ENCODE measurements at places on chromosomes 12 and 14.

- DNase-seq, result no peak
These were observed 8.5 kb upstream of the SVOP start for GRCh38 chr12:109029411-109029810.

DNA sequence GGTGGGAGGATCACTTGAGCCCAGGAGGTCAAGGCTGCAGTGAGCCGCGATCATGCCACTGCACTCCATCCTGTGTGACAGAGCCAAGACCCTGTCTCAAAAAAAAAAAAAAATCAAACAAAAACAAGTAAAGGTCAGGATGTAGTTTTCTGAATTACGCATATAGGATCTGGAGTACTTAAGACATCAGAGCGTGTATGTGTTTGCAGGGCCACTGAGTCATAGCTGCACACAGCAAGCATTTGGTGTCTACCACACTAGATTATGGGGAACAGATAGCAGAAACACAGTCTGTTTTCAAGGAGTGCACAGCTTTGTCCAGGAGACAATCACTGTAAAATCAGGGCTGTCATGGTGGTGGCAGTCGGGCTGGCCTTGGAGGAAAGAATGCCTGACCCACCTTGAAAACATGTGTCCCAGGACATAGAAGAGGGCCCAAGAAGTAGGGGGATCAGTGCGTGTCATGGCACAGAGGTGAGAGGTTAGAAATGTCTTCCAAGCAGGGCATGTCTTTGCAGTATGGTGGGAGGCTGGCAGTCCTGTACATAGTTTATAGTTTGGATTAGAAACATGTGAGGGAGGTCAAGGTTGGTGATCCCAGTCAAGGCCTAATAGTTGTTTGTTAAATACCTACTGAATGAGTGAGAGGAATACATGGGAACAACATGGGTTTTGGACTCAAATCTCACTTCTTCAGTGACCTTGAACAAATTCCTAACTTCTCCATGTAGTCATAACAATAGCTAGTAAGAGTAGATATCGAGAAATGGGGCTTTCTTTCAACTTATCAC lies 23.6 kb upstream of the C12orf71 start:
- no peak for DNase-seq

- no peak for DNase-seq
These were observed 116.4 kb downstream of the NTN4 start for GRCh38 chr12:95674163-95674562.

DNA sequence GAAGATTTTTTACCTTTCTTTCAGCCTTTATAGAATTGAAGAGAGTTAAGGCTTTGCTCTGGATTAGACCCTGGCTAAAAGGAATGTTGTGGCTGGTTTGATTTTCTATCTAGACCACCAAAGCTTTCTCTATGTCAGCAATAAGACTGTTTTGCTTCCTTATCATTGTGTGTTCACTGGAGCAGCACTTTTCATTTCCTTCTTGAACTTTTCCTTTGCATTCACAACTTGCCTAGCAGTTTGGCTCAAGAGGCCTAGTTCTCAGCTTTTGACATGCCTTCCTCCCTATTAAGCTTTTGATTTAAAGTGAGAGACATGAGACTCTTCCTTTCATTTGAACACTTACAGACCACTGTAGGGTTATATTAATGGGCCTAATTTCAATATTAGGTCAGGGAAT lies 64.1 kb upstream of the USP15 start:
- no peak for DNase-seq

- no peak for DNase-seq
These were observed 1351.7 kb upstream of the TMEM132C start for GRCh38 chr12:126915309-126915708.

DNA sequence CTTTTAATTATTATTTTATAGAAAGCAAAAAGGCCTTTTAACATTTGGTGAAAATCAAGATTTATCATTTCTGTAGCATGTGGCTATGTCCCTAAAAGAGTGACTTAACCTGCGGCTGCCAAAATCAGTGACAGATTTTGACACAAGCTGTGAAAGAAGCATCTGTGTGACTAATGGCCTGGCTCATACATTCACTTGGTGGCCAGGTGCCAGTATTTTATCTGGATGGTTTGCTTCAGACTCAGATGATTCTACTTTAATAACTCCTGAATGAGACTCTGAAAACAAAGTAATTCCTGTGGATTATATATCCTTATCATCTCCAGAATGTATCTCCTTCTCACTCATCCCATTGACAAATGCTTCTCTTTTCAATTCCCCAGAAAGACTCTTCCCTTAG lies 103.0 kb downstream of the FSCB start:
- DNase-seq, result no peak

DNA sequence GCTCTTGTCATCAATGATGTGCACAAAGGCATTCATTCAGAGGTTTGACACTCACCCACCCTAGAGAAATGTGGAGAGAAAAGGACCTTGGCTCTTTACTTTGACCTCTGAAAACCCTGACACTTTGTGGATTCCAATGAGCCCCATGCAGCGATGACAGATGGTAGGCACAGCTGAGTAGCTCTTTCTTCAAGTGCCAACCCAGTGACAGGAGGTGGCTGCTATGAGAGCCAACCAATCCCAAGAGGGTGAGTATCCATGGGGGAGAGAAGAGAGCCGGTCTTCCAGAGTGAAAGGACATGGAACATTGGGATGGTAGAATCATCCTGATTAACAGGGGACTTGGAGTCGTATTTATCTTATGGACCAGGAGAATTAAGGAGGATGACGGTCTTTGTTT lies 17.8 kb downstream of the SLC8A3 start:
- no peak for DNase-seq

- no peak for DNase-seq
These were observed 42.5 kb downstream of the LRP6 start for GRCh38 chr12:12224240-12224940.

- DNase-seq, result no peak
These were observed 14.4 kb downstream of the EPS8 start for GRCh38 chr12:15774819-15775218.

DNA sequence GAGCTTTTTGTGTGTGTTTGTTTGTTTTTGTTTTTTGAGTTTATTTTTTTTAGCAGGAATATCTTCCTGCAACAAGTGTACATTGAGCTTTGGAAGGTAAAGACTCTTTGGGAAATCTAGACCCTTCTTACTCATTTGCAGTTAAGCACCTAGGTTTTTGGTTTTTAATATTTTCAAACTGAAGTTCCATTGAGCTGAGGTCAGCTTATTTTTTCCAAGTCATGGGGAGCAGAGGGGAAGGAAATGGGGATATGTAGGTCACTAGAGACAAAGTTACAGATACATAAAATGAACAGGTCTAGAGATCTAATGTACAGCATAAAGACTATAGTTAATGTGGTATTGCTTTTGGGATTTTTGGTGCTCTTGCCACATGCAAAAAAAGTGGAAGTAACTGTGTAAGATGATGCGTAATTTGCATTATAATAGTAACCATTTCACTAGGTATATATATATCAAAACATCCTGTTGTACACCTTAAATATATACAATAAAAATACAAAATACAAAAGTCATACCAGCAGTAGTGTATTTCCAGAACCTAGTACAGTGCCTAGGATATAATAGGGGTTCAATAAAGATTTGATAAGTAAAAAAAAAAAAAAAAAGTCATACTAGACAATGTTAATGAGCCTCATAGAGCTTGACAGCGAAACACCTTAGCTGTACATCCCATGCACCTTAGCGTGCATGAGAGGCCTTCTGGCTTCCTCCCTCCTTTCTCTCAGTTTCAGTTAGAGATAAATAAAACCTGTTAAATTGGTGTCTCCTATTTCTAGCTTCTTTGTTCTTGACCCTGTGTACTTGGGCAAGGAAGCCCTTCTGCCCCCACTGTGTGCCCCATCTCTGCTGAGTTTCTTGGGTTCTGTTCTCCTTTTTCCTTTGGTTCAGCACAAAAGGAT lies 22.7 kb downstream of the CGRRF1 start:
- no peak for DNase-seq

DNA sequence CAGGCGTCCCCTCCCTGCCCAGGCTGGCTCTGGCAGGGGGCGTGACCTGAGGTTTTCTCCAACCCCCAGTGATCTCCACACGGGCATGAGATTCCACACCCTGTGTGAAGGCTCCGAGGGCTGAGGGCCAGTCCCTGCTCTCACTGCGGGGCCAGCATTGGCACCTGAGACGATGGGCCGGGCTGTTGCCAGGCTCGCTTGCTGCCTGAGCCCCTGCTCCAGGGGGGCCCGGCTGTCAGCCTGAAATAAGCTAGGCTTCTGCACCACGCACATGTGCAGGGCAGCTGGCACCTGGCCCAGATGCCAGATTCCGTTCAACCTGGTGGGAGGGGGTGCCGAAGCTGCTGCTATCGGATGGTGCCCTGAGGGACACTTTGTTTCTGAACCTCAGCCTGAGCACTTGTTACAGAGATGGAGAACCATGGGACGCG lies 196.5 kb upstream of the PRMT8 start:
- DNase-seq, result no peak

DNA sequence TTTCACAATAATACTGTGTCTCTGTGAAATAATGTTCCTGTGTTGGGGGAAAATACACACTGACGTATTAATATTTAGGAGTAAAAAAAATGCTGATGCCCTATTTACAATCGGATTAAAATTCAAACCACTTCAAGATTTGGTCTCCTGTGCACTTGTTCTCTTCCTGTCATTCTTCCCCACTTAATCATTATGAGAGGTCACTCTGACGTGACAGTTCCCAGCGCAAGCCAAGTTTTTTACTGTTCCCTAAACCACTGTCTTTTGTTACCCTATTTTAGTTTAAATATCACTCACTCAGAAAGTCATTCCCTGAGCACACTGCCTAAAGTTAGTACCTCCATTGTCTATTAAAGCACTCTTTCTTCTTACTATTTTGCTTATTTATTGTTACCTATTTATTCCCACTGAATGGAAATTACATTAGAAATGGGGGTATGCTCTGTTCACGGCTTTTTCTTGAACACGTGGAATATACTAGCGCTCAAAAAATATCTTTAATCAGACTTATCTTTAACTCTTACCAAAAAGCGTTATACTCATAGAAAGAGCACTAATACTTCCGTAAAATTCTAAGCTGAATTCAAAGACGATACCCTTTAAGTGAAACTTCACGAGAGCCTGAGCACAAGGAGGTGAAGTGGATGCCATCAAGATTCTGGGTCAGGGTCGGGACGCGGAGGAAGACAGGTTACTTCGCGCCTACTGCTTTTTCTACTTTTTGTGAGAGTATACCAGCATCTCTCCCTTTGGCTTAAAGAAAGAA lies 670 bp upstream of the PSMA3 start:
- no peak for DNase-seq

DNA sequence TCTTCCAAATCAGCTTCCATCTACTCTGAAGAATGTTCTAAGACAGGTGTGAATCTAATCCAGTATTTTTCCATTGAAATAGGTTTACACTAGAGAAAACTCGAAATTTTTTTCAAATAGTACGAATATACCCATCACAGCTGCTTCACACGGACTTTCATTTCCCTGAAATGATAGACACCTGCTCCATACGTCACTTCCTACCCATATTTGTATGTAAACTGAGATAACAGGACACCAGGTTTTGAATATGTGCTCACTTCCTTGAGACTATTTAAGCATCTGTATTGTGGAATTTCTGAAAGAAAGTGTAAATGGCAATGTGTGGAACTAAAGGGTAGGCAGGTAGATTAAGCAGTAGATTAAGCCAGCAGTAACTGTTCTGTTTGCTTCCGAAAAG lies 13.4 kb upstream of the ITPR2 start:
- DNase-seq, result no peak

DNA sequence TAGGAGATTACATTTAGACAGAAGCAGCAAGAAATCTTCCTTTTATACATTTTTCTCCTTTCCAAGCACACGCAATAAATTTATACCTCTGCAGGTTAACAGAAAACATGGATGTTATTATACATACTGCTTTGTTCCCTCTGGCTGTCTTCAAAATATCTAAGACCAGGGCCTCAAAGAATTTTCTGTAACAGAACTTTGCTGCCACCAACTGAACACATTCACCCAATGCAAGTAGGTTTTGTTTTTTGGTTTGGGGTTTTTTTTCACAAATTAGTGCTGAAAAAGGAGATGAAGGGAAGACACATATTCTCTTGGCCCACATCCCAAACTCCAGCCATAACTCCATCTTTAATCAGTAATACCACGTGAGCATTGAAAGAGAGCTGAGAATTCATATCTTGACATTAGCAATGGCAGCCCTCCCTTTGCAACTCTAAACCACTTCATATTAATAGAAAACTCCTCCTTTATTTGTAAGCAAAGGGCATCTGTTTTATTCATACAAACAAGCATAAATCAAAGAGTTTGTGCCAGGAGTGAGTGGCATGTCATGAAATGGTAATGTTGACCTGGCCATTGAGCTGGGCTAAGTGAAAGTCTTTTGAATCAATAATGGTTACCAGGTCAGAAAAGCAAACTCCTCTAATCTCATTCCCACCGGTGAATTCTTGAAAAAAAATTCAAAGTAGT lies 150.8 kb upstream of the FSCB start:
- DNase-seq, result no peak

- DNase-seq, result no peak
These were observed 22.1 kb downstream of the SAMD4A start for GRCh38 chr14:54589076-54589475.

DNA sequence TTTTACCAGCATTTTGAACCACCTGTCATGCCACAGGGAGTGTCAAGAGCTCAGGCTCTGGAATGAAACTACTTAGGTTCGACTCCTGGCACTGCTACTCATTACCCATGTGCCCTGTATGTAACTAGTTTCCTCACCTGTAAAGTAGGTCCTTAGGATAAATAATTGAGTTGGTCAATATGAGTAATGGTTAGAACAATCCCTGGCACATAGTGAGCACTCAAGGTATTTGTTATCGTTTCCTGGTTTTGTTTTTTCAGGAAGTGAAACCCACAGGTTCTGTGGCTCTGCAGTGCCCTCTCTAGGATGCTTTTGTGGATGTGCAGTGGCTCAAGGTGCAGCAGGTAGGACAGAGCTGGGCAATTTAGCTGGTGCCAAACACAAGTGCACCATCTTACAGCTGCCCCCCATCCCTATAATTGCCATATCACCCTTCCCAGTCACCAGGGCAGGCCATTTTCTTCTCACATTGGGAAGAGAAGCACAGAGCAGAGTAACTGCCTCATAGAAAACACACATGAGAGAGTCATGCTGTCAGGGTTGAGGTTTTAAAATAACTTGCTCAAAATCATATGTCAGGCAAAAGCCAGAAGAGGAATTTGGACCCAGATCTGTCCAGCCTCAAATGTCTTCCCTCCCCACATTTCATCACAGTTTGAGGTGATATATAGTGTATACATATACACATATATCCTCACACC lies 297.5 kb downstream of the RPAP3 start:
- DNase-seq, result no peak

DNA sequence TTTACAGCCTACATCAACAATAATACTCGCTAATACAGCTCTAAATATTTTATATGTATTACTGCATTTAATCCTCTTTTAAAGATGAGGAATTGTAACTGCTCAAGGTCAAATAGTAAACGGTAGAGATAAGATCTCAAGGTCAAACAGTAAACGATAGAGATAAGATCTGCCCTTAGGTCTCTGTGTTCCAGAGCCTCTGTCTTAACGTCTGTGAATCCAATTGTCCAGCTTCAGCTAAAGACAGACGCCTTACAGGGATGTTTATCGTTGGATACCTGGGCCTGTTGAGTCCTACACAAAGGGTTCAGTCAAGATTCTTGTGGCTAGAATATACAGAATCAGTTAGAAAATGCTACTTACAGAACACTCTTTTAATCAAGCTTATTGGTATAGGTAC lies 20.0 kb downstream of the PYGL start:
- no peak for DNase-seq
